Bone marrow (tissue), 2 donors: ENCODE measurements at places on chromosomes 7 and 10.
A peak's percentile ranks its signal among the peaks of the same experiment; 100 is the strongest.

DNA sequence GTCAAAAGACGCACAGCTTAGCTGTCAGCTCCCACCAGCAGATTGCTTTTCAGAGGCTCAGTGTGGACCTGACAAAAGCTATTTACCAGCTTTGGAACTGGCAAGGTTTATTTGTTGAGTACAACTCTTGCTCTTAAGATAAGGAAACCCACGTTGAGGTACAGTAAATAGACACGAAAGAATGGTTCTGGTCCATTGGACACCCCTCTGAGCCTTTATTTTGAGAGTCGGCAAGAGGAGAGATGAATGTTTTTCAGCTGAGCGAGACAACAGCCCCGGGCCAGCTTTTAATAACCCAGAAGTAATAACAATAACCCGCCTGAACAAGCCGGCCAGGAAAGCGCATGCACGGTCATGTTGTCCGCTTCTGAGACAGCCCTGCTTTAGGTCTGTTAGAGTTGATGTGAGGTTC, 49.0 kb downstream of the WNT2 start:
- no peak for DNase-seq

GRCh38 chr7:51317582-51317910, 937 bp upstream of the COBL start:
- DNase-seq: no peak

DNA sequence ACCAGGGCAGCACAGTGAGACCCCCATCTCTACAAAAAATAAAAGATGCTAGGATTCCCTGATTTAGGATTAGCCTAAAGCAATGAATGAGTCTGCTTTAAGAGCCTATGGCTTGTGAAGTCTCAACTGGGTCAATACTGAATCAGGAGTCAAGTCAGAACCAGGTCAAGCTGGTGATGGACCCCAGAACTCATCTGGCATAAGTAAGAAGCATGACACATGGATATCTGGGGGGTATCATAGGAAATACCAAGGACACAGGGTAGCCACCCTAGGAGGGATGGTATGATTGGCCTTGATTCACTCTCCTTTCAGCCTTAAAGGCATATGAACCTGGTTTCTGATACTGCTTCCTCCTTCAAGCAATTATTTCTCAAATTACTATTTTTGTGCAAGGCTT, 78.4 kb upstream of the FAM133B start:
- DNase-seq: no peak

GRCh38 chr7:129835569-129835968, 117.2 kb downstream of the UBE2H start:
- DNase-seq: no peak

DNA sequence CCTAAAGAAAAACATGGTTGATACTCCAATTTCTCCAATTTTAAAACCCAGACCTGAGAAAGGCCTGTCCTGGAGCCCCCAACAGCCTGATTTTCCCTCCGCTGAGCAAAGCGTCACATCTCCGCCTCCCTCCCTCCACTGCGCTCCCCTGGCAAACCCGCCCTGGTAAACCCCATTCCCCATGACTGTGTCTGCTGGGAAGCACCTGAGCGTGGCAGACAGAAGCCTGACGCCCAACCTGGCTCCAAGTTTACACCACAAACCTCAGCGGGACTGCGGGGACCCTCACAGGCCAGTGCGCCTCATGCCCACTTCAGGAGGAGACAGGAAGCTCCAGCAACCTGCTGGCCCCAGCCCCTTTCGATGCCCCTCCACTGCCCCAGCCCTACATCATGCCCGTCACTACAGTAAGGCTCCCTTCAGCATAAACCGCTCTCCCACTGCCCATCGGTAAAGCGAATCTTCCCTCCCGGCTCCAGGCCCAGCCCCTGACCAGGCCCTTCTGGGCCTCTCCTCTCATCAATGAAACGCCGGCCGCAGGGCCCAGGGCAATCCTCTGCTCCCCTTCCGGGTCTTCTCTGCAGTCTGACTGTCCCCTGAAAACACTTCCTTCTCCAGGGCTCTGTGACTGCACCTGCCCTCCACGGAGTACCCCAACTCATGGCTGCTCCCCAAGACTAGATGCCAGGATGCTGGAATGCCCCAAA, 233.3 kb downstream of the MAD1L1 start:
- no peak for DNase-seq

DNA sequence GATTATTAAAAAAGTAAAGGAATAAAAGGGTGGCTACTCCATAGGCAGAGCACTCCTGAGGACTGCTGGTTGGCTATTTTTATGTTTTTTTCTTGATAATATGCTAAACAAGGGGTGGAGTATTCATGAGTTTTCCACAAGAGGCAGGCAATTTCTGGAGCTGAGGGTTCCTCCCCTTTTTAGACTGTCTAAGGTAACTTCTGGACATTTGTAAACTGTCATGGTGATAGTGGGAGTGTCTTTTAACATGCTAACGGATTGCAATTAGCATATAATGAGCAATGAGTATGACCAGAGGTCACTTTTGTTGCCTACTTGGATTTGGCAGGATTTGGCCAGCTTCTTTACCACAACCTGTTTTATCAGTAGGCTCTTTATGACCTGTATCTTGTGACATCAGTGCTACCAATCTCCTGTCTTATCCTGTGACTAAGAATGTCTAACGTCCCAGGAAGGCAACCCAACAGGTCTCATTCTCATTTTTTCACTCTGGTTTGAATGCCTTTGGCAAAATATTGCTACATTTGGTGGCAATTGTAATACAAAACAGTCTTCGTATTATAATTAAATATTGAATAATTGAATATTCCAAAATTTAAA, 587.8 kb upstream of the POM121L12 start:
- DNase-seq: no peak

- no peak for DNase-seq
Observed at GRCh38 chr7:138900035-138900828, 81.0 kb downstream of the KIAA1549 start.

DNA sequence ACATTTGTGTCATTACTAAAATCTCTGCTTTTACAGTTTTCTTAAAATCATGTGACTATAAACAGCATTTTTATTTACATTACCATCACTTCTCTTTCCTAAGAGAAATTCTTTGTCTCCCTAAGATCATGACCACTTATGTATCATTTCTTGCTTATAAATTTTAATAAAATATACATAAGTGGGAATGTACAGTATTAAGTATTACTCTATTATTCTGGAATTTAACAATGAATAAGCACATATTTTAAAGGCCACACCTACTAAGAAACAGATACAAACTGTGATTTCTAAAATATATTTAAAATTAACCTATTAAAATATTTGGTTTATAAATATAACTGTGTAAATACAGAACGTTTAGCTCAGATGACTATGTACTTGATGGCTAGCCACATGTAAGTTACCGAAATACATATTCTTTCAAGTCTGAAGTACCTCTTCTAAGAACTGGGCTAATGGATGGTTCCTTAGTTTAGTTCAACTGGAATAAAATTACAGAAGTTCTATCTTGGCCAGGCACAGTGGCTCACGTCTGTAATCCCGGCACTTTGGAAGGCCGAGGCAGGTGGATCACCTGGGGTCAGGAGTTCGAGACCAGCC, 33.3 kb upstream of the PTPRN2 start:
- DNase-seq: no peak

DNA sequence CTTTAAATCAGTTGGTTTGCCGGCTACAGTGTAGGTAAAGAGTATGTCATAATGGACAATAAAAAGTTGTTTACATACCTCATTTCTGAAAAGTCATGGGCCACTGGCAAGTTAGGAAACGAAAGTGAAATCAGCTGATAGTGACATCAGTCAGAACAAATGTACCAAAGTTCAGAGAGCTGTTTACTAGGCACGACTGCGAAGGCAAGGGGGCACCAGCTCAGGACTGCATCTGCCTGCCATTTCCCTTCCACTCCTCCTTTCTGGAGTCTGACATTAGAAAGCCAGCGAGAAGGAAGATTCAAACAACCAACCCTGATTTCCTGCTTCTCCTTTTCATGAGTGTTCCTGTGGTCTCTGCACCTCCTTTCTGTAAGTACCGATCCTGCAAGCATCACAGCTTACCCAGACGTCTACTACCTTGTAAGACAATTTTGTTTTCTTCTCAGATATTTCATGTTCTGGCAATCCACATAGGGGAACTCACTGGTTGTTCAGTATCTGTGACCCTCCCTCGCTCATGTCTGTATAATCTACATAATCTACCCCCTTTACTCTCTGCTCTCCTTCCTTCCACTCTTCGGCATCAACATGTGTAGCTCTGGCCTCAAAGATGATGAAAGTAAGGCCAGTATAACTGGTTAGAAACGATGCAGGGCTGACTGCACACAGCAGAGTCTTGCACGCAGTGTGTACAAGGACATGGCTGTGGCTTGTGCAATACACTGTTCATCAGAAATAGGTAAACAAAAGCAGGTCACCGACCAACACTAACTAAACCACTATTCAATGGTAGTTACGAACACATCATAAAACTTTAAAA, at the start of gene TMEM140:
TSS of gene TMEM140 (plus strand) at position 174 of the 823 bp plus-strand sequence. CDS start 16,370 bp downstream, outside the sequence.
- DNase-seq: peak; percentile 85

GRCh38 chr7:143898810-143899209, 3.2 kb downstream of the TCAF1 start:
- DNase-seq: no peak

DNA sequence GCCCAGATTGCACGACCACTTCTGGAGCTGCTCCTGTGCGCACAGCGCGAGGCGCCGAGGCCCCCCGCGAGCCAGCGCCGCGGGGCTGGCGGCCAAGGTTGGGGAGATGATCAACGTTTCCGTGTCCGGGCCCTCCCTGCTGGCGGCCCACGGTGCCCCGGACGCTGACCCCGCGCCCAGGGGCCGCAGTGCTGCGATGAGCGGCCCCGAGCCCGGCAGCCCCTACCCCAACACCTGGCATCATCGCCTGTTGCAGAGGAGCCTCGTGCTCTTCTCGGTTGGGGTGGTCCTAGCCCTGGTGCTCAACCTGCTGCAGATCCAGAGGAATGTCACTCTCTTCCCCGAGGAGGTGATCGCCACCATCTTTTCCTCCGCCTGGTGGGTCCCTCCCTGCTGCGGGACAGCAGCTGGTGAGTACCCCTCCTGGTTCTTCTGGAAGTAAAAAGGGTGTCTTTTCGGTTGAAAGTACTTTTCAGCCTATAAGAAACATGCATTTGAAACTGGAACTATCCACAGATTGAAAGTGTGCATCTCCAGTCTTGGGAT, 683 bp downstream of the INSIG1 start:
- no peak for DNase-seq

- no peak for DNase-seq
Observed at GRCh38 chr7:80600046-80600445, 38.4 kb upstream of the CD36 start.

GRCh38 chr10:107420196-107420595, 255.7 kb upstream of the SORCS1 start:
- DNase-seq: no peak

GRCh38 chr7:71886046-71886445, 526.1 kb downstream of the CALN1 start:
- no peak for DNase-seq

GRCh38 chr10:132461103-132461682, 64.2 kb downstream of the PWWP2B start:
- no peak for DNase-seq

- no peak for DNase-seq
Observed at GRCh38 chr7:138755842-138756590, 41.8 kb upstream of the TMEM213 start.

DNA sequence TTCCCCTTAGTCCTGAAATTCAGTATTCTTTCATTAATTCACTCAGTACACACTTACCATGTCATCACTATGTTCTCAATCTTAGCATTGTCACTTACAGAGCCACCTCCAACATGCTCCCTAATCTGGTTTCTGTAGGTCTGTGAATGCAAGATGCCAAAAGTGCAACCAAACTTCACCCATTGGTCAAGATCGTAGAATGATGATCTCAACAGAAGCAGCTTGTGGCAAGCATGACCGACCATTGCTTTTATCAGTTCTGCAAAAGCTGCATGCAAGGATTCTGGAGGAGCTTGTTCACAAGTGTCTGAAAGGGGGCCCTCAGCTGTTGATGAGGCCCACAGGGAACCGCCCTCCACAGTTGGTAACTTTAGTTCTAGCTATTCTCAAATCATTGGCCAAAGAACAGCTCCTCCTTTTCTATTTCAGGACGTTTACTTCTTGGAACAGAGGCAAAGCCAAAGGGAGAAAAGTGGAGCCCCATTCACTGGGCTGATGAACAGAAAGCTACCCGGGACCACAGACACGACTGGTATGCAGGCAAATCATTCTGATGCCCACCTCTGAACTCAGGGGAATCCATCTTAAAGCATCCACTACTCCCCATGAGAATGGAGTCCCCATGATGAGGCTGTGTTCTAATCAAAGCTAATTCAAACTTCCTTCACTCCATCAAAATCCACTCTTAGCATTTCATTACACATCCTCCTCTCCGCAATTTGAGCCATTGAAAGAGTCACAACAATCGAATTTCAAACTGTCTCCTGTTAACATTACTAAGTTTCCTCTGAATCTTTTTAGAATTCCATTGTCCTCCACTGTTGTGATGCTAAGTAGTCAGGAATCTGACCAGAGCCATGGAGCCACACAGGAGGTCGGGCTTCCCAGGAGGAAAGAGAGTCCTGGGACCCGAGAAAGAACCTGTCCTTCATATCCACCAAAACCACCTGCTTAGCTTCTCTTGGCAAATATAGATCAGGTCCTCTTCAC, 13.9 kb downstream of the GRB10 start:
- no peak for DNase-seq

DNA sequence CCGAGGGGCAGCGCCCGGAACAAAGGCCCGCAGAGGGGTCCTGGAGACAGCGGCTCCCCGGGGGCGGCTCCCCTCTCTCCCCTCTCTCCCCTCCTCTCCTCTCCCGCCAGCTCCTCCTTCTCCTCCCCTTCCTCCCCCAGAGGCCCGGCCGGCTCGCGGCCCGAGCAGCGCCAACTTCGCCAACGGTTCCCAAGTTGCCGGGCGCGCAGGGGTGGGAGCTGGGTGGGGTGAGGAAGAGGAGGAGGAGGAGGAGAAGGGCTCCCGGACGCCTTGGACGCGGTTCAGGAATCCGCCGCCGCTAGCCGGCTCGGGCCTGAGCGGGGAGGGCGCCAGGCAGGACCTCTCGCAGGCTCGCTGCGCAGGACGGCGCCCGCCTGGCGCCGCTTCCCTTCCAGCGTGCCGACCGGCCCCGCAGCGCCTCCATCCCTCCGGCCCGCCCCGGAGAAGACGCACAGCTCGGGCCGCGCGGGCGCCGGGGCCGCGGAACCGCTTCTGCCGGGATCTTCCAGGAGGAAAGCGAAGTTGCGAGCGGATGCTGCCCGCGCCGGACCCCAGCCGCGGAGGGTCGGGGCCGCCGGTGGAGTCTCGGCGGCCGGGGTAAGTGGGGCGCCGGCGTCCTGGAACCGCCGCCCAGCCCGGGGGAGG, at the start of gene CHST3:
TSS of gene CHST3 (plus strand) at position 298 of the 645 bp plus-strand sequence. CDS start 41,448 bp downstream, outside the sequence.
- DNase-seq: no peak

- DNase-seq: no peak
Observed at GRCh38 chr7:117715784-117716445, 157.3 kb downstream of the CTTNBP2 start.

GRCh38 chr7:31940167-31940566, 130.0 kb downstream of the PDE1C start:
- DNase-seq: no peak
